ENCODE measurements at places on chromosomes 13 and 19.

GRCh38 chr13:84025824-84026223 is 143.6 kb upstream of the SLITRK1 start:
- DNase-seq: no peak

DNA sequence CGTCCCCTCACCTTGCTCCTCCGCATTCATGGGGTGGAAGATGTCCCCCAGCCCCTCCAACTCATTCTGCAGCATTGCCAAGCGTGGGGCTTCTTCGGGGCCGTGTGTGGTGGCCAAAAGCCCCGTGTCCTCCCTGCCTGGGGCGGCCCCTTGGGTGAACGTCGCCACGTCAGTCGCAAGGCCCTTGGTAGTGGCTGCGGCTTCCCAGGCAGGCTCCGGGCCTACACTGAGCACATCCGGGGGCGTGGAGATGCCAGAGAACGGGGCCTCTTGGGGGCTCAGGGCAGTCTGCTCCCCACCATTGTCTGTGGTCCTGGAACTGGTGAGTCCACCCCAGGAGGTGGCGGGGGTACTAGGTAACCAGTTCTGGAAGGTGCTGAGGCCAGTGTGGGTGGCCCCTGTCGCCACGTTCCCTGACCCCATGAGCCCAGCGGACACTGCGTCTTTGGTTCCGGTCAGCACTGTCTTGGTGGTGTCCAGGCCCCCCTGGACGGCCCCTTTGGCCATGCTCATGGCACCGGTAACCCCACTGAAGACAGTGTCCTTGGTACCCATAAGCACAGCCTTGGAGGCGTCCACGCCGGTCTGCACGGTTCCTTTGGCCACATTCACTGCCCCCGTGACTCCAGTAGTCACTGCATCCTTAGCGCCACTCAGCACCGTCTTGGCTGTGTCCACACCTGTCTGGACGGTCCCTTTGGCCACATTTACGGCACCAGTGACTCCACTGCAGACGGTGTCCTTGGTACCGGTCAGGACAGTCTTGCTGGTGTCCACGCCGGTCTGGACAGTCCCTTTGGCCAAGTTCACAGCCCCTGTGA is 7.6 kb downstream of the PLIN4 start:
- no peak for DNase-seq

- peak; percentile 40 for DNase-seq
These were observed 40.3 kb downstream of the DEDD2 start for GRCh38 chr19:42176990-42177685.

DNA sequence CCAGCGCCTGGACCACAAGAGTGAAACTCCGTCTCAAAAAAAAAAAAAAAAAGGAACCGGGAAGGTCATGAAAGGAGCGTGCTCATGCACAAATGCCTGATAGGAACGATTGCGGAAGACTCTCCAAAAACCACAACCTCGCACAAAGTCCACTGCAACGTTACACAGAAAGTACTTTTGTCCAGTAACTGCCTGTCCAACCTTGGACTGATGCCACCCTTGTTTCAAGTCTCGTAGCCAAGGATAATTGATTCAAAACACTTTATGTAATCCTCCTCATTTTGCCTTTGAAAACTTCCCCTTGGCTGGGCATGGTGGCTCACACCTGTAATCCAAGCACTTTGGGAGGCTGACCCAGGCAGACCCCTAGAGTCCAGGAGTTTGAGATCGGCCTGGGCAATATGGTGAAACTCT is 13.7 kb downstream of the LGALS7 start:
- DNase-seq: no peak

GRCh38 chr13:58190577-58190976 is 559.0 kb downstream of the PCDH17 start:
- DNase-seq: no peak

- DNase-seq: no peak
These were observed 124.0 kb upstream of the FNDC3A start for GRCh38 chr13:48851707-48852106.

DNA sequence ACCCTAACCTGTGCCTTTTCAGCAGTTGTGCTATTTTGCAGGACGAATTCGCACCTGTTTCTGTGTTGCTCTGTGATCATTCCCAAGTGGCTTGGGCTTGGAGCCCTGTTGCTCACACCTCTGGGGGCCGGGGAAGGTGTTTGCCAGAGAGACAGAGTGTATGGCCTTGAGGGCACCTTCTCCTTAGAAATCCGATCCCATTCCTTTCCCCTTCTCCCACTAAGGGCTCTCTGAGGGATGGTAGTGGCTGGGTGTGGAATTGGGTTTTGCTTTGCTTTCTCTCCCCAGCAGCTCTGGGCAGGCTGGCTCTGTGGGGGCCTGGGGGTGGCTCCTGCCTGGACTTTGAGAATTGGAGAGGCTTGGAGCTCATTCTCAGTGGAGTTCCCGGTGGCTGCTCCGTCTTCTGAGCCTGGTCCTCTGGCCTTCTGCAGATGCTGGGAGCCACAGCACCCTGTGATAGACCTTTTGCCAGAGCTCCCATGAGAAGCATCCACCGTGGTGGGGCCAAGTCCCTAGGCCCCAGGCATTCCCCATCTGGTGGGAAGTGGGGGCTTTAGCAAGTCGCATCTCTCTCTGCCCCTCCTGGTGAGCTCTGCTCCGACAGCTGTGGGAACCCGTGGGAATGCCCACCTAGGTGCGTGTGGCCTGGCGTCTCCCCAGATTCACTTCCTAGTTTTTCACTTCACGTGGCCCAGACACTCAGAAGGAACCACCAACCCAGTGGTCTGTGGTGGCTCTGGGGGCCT is 26.1 kb downstream of the ATP11A start:
- no peak for DNase-seq

DNA sequence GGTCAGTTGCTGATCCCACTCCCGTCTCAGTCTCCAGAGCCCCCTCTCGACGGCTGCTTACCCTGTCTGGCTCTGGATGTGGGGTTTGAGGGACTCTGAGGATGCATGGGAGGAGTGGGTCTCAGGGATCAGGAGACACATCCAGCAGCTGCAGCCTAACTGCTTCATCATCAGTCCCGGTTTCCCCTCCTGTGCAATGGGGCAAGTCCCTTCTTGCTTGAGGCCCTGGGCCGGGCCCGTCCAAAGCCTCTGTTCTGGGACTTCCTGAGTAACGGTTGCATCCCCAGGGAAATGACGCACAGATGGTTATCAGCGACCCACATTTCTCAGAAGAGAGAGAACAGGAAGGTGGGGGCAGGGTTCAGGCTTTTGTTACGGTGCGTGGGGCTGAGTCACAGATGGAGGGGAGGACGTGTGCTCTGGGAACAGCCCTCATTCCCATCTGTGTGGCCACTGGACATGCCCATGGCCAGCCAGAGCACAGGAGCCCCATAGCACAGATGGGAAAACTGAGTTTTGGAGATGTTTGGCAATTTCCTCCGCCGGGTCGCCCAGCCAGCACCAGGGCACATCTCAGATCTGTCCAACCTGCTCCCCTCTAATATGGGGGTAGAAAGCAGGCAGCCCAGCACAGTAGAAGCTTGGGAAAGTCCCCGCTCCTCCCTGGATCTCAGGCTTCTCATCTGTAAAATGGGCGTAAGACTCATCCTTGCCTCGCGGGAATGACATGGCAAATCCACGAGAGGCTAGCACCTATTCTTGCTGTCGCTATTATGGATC is 19.3 kb downstream of the GNA15 start:
- no peak for DNase-seq

GRCh38 chr13:23828866-23829265 is 60.3 kb downstream of the MIPEP start:
- no peak for DNase-seq

DNA sequence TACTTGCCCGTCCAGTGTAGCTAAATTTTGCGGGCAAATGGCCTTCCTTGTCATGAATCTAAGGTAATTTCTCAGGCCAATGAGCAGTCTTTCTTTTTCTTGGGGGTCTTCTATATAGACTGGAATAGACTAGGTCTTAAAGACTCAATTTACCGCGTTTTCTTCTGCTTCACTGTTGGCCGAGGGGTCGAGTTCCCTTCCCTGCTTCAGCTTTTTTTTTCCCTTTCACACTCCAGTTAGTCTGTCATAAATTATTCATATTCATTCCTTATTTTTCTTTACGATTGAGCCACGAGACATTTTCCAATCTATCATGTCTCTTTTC is 276 bp downstream of the ALG11 start:
- DNase-seq: no peak

- DNase-seq: no peak
These were observed 61.5 kb downstream of the GJA3 start for GRCh38 chr13:20099319-20099718.

DNA sequence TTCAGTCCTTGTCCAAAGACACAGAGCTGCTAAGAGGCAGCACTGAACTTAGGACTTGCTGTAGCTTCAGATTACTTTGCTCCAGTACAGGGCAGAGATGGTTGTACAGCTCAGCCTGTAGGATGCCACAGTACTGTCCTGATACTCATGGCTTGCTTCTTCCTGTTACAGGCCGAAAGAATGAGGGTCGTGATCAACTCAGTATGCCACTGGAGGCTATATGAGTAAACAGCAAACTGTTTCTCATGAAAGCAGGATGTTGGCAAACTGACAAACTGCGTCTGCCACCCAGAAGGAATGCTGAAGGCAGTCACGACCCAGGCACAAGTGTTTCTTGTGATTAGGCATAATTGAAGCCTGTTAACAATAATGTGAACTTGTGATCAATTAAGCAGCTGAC is 2.8 kb downstream of the ZNF749 start:
- no peak for DNase-seq

GRCh38 chr13:93304868-93305613 is 78.4 kb downstream of the GPC6 start:
- no peak for DNase-seq

- no peak for DNase-seq
These were observed 83.7 kb upstream of the OBI1 start for GRCh38 chr13:78742659-78743058.

Data from right renal pelvis (tissue), 4 donors.